ENCODE measurements at places on chromosomes 6 and 20.

GRCh38 chr6:1797801-1798200, 188.1 kb downstream of the FOXC1 start:
- no peak for DNase-seq

- no peak for DNase-seq
Measured at GRCh38 chr6:165487347-165487746, 175.7 kb downstream of the PDE10A start.

DNA sequence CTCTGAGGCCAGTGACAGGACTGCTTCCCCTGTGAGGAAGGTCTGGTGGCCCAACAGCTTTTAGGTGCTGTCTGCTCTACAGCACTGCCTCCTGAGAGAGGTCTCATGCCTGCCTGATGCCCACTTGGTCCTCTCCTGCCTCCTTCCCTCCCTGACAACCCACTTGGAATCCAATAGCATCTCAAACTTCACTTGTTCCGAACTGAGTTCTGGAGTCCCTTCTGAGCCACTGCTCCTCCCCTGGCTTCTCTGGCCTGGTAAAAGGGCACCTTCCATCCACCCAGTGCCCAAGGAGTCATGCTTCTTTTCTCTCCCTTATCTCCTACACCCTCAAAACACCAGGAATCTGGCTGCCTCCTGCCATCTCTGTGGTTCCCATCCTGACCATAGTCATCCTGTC, 1.9 kb downstream of the MAVS start:
- no peak for DNase-seq

- DNase-seq = no peak
Measured at GRCh38 chr6:75285283-75285639, 669 bp upstream of the TMEM30A start.

DNA sequence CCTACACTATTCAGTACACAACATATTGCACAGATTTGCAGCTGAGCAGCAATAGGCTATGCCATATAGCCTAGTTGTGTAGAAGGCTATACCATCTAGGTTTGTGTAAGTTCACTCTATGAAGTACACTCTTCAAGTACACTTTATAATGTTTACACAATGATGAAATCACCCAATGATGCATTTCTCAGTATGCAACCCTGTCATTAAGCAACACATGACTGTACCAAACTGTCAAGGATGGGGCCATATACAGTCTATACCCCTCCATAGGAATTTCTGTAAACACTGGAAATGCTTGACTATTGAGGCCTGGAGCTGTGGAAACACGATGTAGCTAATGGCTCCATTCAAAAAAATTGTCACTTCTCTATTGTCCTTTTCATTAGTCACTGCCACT, 535.4 kb downstream of the EPM2A start:
- no peak for DNase-seq

GRCh38 chr20:41818369-41818768, 200.2 kb upstream of the CHD6 start:
- DNase-seq = no peak

- DNase-seq = peak; percentile 53
Measured at GRCh38 chr6:111087106-111087835, at the start of gene SLC16A10. TSS of gene SLC16A10 (plus strand) at chr6:111087503. CDS start at chr6:111087753, 250 bp downstream.

DNA sequence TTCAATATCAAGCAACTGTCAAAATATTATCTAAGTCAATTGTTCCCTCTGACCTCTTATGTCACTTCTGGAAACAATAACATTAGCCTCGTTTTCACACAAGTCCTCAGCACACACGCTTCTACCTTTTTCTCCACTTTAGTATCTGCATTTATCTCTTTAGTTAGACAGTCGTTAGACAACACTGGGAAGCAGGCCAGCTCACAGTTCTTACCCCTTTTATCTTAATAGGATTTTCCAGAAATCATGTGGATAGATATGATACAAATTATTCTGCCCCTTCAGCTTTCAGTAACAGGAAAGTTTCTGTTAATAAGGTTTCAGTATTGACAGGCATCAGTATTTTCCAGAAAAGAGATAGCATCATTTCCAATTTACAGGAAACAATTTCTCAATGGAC, 25.9 kb upstream of the HAO1 start:
- DNase-seq = no peak

- no peak for DNase-seq
Measured at GRCh38 chr6:97151601-97152000, 131.4 kb downstream of the MMS22L start.

GRCh38 chr6:46104209-46104608, 25.6 kb upstream of the ENPP4 start:
- no peak for DNase-seq

DNA sequence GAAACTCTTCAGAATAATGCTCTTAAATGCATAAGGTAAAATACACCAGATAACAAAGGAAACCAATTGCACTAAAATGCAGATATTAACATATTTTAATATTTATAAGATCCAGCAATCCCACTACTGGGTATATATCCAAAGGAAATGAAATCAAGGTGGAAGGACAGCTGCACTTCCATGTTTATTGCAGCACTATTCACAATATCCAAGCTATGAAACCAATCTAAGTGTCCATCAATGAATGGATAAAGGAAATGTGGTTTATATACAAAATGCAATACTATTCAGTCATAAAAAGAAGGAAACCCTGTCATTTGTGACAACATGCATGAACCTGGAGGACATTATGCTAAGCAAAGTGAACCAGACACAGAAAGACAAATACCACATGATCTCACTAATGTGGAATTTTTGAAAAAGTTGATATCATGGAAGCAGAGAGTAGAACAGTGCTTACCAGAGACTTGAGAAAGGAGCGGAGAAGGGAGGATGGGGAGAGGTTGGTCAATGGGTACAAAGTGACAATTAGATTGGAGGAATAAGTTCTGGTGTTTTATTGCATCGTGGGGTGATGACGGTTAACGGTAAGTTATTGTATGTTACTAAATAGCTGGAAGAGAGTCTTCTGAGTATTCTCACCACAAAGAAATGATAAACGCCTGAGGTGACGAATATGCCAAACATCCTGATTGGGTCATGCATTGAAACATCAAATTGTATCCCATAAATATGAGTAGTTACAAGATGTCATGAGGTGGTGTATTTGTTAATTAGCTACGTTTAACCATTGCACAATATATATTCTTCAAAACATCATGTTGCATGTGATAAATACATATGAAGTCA, 37.9 kb upstream of the RNF24 start:
- DNase-seq = no peak

GRCh38 chr6:117549611-117550010, 52.7 kb downstream of the GOPC start:
- DNase-seq = no peak

DNA sequence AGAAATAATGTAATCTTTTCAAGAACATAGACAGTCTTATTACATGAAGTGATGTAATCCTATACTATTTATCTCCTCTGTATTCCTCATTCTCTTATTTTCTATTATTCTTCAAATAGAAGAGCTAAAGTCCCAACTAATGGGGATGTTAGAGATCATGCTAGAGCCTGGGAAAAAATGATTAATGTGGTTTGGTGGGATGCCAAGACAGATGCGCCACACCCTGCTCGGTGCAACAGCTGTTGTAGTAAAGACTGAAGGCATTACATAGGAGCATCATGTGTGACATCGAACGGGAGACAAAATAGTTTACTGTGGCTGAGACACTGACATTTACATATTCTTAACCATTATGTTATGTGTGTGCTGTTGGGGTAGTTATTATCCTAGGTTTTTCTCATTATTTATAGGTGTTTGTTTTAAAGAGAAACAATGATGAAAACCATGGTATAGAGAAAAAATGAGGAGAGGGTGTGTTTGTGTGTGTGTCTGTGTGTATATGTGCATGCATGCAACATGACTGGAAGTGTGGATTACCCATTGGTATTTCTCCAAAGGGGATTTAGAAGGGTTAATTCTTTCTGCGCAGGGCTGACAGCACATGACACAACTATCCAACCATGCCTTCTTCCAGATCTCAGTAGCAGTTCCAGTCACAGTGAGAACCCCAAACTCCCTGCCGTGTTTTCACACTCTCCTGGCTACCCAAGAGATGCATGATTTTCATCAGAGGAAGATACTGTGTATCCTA, 155.3 kb downstream of the EYA4 start:
- DNase-seq = no peak

GRCh38 chr6:6716998-6717763, 128.7 kb downstream of the LY86 start:
- no peak for DNase-seq

GRCh38 chr6:20540683-20541082, 6.4 kb downstream of the CDKAL1 start:
- no peak for DNase-seq

DNA sequence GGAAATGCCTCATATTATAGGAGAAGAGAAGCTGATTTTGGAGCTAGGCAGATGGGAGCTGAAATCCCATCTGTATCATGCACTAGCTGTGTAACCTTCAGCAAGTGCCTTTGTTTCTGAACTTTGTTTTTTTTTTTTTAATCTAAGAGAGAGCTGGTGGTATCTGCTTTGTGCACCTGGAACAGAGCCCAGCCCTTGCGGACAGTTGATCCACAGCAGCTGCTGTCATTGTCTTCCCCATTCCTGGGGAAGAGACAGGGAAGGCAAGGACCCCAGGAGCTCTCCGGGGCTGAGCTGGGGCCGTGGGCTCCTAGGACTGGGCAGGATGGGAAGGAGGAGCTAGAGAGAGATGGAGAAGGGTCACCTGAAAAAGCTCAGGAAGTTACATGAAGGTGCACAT, 92.1 kb downstream of the SYNJ2 start:
- no peak for DNase-seq

DNA sequence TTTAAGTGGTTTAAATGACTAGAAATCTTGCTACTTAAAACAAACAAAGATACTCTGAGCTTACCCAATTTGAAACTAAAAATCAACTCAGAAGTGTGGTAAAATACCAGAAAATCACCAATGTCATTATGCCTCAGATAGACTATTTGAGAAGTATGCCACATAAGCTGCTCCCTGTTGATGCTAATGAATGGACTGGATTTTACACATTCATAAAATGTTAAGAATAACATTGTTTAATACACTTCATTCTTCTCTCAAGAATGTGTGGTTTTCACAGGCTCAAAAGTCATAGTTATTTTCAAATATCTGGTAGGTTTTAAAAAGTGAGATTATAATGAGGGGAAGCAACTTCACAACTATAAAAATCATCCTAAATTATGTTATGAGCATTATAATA, 170.6 kb downstream of the TASP1 start:
- DNase-seq = no peak

DNA sequence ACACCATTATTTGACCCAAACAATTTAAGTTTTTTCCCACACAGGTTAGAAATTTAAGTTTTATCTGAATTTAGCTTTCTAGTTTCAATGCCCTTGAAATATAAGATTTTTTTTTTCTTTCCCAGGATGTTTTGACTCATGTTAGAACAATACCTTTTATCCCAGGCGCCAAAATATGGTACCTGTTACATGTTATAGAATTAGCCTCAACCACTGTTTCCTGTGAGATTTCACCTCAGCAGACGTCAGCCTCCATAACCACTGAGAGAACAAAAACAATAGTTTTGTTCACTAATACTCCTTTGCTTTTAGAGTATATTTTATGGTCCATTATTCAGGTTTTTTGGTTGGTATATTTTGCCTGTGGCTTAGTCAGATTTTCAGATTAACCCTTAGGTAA, 302.9 kb downstream of the CDKAL1 start:
- DNase-seq = no peak

DNA sequence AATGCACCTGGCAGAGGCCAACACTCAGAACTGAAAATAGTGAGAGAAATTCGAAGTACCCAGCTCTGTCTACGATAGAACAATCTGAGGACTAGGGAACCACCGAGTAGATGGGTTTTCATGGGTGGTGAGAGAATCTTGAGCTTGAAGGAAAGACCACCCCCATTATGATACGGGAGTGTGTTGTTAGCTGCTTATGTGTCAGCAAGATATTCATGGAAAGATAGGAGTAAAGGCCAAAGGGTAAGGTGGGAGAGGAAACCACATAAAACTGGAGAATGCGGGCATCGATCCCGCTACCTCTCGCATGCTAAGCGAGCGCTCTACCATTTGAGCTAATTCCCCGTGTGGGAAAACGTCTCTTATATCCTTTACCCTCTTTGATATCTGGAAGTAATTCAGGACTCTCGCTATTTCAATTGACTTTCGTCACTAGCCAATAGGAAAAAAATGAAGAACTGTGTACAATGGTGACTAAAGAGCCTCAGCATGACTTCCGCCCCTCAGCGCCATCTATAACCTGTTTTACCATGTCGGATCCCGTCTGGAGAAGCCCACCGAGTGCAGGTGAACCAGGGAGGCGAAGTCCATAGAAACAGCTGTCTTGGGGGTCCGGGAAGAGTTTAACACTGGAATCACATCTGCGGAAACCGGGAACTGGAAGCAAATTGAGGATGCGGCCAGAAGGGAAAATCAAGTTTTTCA, 25.0 kb upstream of the ABT1 start:
- DNase-seq = no peak

DNA sequence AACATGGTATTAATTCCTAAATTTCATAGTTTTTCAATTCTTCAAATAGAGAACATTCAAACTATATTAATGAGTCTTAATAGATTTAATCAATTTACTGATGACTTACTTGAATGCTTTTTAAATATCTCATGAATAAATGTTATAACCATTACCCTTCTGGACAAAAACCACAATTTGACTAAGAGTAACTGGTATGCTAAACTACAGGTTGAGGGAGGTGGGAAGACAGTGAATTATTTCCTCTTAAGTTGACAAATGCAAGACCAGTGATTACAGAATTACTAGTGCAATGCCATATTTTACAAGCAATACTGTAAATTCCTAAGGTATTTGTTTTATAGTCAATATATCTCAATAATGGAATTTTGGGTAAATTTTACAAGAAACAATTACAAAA, 65.1 kb downstream of the REV3L start:
- no peak for DNase-seq

DNA sequence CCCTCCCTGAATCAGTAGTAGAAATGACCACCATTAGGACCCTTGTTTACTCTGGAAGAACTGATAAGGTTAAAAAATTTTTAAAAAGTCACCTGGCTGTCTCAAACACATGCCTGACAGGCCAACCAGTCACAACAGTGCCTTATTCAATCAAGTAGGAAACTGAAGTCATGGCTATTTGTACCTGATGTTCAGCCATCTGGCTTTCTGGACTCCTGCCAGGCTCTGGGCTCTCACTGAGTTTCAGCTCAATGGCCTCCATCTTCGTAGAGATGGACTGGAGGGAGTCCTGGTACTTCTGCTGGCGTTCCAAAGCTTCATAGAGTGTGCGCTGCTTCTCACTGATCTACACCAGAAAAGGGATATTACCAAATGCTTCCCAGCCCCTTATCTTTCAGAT, 343.8 kb downstream of the SYNE1 start:
- no peak for DNase-seq

DNA sequence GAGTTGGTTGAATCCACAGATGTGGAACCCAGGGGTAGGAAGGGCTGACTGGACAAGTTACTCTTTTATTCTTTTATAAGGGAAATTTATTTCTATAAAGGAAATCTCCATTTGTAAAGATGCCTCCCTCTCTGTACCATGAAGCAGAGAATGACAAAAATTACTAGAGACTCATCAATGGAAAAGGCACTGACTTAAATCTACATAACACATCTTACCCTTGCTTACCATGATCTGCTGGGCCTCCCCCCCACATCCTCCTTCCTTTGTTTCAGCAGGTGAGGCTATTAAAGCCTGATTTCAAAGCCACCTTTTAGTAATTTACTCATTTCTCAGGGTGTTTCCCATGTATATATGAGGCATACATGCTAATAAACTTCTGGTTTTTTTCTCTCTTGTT, 130.2 kb upstream of the HDDC2 start:
- no peak for DNase-seq
